ENCODE measurements at places on chromosomes 5 and 9.

DNA sequence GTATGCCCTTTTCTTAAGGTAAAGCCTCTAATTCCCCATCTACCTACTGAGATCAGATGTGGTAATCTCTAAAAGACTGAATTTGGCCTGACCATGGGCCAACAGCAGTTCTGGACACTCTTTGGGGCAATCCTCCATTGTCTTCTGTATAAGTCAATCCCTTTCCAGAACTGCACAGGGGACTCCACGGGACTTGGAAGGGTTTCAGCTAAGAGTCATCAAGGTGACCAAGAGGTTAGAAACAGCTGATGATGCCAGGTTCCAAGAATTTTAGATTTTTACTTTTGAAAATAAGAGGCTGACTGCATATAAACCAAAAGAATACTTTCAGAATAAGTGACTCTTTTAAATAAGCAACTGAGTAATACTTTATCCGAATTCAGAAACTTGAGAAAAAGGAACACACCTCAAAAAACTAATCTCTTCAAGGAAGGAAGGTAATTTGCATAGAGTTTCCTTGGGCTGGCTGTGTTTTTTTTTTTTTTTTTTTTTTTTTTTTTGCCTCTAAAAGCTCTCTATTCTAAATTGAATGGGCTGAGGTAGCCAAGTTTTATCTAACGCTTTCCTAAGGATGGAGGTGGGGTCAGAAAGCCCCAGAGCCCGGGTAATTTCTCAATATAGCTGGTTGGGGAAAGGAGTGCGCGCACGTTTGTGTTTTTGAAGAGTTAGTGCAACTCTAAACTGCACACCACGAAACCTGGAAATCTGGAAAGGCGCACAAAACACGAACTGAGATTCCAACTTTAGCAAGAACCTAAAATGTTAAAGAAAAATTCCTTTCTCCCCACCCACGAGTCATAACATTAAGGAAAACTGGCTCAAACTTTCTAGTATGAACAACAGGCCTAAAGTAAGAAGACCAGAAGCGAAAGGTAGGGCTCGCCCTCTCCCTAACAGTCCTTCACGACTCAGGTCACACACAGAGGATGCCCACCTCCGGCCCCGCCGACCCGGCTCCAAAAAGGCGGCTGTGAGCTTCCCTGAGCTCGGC is 1.3 kb downstream of the VCP start:
- no peak for DNase-seq

DNA sequence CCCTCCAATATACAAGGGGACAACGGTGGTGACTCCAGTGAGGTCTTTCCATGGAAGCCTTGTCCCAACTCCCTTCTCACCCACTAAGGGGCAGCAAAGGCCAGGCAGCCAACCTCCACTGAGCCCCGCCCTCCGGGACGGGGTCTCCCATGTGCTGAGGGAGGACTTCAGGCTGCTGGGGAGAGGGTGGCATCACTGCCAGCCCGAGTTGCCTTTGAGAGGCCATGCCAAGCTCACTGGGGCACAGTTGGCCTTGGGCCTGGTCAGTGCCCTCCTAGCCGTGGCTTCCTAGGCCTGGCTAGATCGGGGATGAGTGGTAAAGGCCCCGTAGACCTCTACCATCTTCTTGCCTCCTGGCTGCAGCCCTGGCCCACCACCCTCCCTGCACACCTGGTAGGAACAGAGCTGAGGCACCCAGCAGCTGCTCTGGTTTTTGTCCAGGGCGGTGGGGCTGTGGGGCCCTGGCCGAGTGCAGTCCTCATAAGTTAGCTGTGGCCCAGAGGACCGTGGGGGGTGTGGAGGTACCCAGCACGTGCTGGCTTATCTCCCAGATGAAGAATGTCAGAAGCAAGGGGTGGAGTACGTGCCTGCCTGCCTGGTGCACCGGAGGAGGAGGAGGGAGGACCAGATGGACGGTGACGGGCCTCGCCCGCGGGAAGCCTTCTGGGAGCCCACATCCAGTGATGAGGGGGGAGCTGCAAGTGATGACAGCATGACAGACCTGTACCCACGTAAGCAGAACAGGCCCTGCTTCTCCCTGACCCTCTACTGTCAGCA is 3.2 kb downstream of the SURF2 start:
- DNase-seq: no peak

- no peak for DNase-seq
Observed at GRCh38 chr9:37104183-37104889, 16.0 kb upstream of the ZCCHC7 start.

DNA sequence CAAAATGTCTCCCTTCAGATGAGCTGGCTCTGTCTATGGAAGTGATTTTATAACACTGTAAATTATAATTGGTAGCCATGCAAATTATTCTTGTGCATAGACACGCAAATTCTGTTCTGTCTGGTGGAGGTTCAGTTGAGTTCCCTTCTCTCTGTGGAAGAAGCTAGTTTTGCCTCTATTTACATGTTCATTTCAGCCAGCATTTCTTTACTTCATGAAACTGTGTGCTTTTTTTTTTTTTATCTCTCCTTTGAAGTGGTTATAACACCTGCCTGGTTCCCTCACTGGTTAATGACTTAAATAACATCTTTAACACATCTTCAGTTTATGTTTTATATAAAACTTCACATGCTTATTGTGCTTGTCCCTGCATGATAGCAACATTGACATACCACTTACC is 149.4 kb upstream of the FBXL7 start:
- no peak for DNase-seq

- DNase-seq: no peak
Observed at GRCh38 chr5:42855811-42856210, 44.1 kb upstream of the SELENOP start.

DNA sequence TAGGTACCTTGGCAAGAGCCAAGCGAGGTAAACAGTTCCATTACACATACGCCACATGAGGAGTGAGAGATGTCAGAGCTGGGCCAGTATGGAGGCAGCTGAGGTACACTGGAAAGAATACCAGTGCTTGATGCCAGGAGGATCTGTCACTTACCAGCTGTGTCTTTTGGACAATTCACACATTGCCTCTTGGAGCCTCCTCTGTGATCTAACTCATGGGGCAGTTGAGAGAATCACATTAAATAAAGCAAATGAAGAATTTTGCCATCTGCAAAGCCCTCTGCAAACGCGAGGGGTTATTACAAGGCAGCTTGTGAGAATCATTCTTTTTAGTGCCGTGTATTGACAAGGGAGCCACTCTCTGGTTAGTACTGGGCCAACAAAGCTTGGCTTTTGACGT is 429.7 kb upstream of the KLF4 start:
- DNase-seq: no peak

- no peak for DNase-seq
Observed at GRCh38 chr5:89230178-89230577, 347.2 kb upstream of the MEF2C start.

GRCh38 chr9:68950689-68951088 is 63.2 kb downstream of the PRKACG start:
- no peak for DNase-seq

GRCh38 chr5:132962429-132963021 is 909 bp downstream of the AFF4 start:
- DNase-seq: no peak

- no peak for DNase-seq
Observed at GRCh38 chr5:106766916-106767315, 903.8 kb downstream of the EFNA5 start.

GRCh38 chr9:106758911-106759310 is 104.1 kb upstream of the ZNF462 start:
- DNase-seq: no peak

- DNase-seq: no peak
Observed at GRCh38 chr5:61621202-61621650, 289.2 kb downstream of the ZSWIM6 start.

GRCh38 chr5:76021936-76022584 is 61.1 kb upstream of the SV2C start:
- no peak for DNase-seq

DNA sequence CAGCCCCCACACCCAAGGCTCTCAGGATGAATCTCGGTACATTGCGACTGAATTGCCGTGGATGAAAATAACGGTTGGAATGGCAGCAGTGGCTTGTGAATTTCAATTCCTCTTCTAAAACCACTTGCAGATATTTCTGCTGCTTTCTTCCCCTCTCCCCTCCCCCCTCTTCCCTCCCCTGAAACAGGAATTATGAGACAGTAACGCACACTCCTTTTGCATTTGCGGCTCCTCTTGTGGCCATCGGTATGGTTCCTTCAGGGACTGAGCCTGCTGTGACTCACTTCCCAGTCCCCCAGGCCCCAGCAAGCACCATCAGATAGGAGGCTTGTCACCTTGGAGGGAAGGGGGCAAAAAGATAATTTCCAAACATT is 9.7 kb downstream of the DCANP1 start:
- no peak for DNase-seq

GRCh38 chr9:92001244-92001643 is 51.2 kb upstream of the ROR2 start:
- no peak for DNase-seq

DNA sequence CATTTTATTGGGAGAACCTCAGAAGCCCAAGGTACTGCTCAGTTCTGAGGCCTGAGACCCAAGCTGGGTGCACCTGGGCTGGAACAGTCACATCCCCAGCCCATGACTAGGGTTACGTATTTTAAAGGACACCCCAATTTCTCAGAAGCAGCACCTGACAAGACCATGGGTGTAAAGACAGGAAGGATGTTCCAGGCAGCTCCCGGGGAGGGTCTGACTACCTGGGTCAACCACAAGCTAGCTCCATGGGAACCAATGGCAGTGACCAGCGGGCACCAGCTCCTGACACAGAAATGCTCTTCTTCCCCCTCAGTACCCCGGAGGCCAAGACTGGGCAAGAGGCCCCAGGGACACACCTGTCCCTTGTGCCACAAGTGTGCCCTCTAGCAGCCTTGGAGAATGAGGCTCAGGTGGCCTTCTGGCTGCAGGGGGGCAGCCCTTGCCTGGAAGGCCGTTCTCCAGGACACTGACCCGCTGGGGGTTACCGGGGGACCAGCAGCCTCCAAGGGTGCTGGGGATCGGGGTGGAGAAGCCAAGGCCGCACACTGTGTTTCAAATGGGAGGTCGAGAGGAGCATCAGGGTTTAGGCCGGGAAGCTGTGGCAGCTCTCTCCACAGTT is 52.6 kb downstream of the IPPK start:
- DNase-seq: no peak

DNA sequence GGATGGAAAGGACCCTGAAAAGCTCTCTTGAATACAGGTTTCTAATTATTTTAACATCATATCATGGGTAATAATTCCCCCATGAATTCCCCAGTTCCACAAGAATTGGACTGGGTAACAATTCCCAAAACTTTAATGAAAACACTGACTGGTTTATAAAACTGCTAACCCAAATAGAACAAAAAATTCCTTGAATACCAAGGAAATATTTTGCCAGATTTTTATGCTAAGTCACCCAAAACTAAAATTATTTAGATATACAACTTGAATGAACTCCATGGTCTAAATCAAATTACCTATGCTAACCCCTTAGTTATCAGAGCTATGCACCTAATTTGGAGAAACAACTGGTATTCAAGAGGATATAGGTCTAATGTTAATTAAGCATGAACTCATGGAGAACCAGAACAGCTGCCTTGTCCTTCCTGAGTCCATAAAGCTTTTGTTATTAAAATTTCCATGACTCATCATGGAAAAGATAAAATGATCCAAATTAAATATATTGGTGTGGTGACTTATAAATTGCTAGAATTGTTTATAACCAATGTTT is 164.9 kb upstream of the TUT7 start:
- no peak for DNase-seq

GRCh38 chr5:119439140-119439631 is 13.1 kb upstream of the HSD17B4 start:
- no peak for DNase-seq

DNA sequence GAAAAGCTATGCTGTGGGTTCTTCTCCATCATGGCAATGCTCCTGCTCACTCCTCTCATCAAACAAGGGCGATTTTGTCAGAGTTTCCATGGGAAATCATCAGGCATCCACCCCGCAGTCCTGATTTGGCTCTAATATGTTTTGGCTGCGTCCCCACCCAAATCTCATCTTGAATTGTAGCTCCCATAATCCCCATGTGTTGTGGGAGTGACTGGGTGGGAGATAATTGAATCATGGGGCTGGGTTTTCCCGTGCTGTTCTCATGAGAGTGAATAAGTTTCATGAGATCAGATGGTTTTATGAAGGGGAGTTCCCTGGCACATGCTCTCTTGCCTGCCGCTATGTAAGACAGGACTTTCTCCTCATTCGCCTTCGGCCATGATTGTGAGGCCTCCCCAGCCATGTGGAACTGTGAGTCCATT is 163.8 kb downstream of the GADD45G start:
- no peak for DNase-seq

- DNase-seq: no peak
Observed at GRCh38 chr9:99057665-99058625, 47.0 kb upstream of the TGFBR1 start.

DNA sequence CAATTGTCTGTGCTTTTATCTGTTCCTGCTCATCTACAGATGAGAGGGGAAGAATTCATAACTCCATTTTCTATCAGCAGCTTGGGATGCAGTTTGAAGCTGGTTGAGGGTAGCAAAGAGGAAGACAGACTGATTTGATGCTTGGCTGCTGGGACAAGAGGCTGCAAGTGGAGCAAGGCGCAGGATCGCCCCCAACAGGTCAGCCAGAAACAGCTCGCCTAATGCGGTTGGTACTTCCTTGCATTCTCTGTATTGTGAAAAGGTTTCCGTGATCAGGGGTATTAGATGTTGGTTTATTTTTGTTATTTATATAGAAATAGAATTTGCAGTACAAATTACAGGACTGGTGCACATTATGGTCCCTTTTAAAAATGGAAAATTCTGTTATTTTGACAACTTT is 40.6 kb downstream of the ZNF883 start:
- no peak for DNase-seq

Measured in left cardiac atrium (tissue), 4 donors.